ENCODE measurements at places on chromosomes 1 and 21.

- DNase-seq: no peak
These were observed 66.8 kb downstream of the DOP1B start for GRCh38 chr21:36223451-36223850.

DNA sequence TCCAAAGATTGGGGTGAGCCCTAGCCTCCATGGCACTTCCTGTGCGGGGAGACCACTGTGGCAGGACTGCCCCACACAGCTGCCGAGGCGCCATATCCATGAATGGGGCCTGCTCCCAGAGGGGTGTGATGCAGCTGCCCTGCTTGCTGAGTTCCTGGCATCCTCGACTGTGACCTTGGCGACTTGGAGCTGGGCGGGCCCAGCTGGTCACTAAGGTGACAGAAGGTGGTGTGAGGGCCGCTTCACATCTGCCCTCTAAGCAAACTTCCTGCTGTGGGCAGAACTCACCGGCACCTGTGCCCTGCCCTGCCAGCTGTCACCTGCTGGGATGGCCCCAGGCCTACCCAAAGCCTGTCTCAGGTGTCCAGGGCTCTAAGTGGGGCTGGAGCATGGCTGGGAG, 9.0 kb downstream of the TMEM61 start:
- no peak for DNase-seq

- peak; percentile 44 for DNase-seq
These were observed 108.8 kb downstream of the SMYD3 start for GRCh38 chr1:246398126-246398813.

DNA sequence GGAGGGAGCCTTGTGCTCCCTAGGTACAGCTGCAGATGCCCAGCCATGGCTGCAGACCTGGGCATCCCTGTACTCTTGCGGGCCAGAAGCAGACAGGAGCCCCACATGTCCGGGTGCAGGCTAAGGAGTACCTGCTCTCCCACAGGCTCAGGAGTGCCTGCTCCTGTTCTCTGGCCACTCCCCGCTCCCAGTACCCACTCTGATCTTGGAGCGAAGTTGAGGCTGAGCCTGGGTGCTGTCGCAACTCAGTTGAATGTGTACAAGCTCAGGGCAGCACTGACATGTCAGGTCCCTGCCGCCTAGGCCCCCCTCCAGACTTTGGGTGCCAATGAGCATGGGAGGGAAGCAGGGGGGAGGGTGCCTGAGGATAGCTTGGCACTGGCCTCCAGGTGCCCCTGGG, 666.9 kb downstream of the PLPP3 start:
- no peak for DNase-seq

GRCh38 chr1:160795951-160796383, at the start of gene LY9:
Gene LY9, plus strand, starts transcription at chr1:160796174. Its CDS starts 14 bp downstream, at chr1:160796188.
- no peak for DNase-seq

GRCh38 chr1:17027403-17027802, 15.7 kb upstream of the ATP13A2 start:
- DNase-seq: no peak
